Neural crest cell (in vitro differentiated cells): ENCODE measurements at places on chromosomes 5 and 9.

GRCh38 chr5:107772418-107773310, 101.9 kb upstream of the EFNA5 start:
- DNase-seq = no peak

DNA sequence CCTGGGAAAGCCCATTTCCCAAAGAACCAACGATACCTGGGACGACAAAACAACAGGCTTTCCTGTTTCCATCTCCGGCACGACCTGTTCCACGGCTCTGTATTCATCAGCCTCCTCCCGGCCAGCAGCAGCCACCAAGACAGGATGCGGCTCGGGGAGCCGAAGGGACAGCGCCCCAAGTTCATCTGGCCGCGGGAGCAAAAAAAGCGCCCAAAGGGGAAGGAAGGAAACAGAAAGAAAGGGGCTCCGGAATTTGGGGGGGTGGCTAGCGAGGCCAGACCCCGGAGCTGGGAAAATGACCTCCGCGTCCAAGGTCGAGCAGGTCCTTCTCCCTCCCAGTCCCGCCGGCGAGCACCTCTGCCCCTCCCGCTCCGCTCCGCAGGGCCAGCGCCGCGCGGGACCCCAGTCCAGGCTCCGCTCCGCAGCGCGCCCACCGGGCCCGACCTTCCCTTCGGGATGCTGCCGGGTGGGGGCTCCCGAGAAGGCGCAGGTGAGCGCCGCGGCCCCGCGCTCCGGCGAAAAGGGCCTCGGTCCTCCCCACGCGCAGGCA, 608 bp downstream of the ELOVL7 start:
- DNase-seq = peak; percentile 1

GRCh38 chr5:108543486-108543885, 161.6 kb upstream of the FBXL17 start:
- DNase-seq = no peak

DNA sequence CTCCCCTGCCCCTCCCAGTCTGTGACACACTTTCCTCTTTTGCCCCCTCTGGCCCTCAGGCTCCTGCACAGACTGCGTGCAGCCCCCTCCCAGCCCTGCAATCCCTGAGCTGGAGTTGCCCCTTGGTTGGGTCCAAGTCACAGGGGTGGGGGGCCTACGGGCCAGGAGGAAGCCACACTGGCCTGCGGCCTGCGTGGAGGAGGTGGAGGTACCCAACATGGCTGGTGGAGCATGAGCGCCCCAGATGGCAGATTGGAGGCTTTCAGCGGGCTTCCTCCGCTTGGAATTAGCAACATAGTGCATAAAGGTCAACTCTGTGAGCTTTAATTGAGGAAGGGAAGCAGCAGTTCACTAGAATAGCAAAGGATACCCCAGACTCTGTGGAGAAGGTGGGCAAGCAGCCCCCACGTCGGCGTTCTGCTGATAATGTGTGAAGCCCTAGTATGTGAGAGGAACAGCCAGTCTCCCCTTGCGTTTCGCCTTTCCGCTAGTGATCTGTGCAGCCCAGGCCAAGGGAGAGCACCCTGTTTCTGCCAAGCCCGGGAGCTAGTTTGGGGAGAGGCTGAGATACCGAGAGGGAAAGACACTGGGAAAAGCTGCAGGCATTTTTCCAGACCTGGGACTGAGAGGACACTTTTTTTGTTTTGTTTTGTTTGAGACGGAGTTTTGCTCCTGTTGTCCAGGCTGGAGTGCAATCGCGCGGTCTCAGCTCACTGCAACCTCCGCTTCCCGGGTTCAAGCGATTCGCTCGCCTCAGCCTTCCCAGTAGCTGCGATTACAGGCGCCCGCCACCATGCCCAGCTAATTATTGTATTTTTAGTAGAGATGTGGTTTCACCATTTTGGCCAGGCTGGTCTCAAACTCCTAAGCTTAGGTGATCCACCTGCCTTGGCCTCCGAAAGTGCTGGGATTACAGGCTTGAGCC, 35.3 kb upstream of the MACIR start:
- no peak for DNase-seq

DNA sequence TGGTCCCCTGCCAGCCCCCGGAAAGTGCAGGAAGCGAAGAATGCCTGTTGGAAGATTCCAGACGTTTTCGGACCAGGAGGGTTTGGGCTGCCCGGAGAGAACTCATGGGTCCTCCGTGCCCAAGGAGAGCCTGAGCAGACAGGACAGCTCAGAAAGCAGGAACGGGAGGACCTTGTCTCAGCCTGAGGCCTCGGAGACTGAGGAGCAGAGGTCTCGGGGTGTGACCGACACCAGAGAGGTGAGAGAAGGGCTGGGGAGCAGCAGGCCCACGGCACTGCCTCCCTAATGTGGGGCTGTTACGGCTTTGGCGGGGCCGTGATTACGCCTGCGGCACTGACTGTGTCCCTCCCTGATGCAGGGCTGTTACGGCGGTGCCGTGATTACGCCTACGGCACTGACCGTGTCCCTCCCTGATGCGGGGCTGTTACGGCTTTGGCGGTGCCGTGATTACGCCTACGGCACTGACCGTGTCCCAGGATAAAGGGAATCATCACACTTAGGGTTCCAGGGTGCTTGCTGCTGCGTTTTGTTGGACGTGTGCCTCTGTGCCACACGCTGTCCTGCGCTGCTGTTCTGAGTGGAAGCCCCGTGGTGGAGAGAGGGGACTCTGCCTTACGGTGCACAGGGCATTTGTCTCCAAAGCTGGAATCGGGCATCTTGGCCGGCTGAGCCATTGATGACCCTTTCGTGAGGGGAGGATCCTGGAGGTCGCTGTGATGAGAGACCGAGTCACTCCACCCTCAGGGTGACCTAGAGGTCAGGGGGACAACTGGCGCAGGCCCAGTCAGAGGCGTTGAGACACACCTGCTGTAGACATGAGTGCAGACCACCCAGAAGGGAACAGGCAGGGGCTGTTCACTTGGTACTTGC, 25.7 kb downstream of the CEP72 start:
- no peak for DNase-seq

GRCh38 chr5:96743805-96744204, 63.9 kb downstream of the ERAP1 start:
- no peak for DNase-seq
